ENCODE measurements at places on chromosomes 11 and 22.

DNA sequence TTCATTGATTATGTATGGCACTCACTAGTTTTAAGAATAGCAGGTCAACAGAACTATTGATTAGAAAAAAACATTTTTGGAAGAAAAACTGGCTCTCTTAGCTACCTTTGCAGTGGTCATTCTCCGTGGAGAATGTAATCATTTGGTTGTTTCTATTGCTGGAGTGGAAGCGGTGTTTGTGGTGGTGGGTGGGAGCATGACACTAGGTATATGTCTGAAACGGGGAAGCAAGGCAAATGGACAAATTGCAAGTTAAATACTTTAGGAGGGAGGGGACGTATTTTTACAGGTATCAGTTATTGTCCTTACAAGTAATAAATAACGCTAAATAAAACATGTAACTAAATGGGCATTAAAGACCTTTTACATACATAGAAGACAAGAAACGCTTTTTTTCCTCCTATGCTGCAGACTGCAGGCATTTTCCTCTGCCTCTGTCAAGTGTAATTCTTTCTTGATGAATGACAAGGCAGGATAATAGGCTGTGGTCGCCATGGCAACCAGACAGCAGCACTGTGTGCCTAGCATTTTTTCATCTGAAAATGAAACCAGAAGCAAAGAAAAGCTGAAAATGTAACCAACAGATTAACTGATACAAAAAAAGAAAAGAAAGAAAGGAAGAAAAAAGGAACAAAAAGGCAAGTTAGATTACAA, 46.2 kb downstream of the BLID start:
- H3K27me3 ChIP-seq, result no peaks in the 10 kb centered on the region
- no peak for DNase-seq
- H3K27ac ChIP-seq, result no peak overlapping the region
- H3K4me3 ChIP-seq, result no peak overlapping the region
- no peaks in the 10 kb centered on the region for H3K4me1 ChIP-seq
- no peaks in the 10 kb centered on the region for H3K36me3 ChIP-seq

DNA sequence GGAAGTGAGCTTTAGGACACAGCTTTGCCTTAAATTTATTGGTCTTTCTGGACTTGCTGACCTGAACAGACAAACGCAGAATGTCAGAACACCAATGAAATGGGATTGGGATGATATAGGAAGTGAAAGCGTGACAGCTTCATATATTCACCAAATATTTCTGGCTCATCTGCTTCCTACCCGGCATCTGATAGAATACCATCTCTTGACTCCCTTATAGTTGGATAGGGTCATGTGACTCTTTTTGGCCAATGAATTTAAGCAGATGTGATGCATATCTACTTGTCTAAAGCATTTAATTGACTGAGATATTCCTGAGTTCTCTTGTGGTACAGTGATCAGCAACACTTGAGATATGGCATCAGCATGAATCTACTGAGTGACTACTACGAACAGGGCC, 2.5 kb upstream of the CAPRIN1 start:
- H3K4me3 ChIP-seq, result no peak overlapping the region
- H3K36me3 ChIP-seq, result no peaks in the 10 kb centered on the region
- peaks cover 9% of the 10 kb centered on the region for H3K4me1 ChIP-seq
- no peaks in the 10 kb centered on the region for H3K27me3 ChIP-seq
- no peak for DNase-seq

- peaks cover 5% of the 10 kb centered on the region for H3K4me1 ChIP-seq
- no peak overlapping the region for H3K4me3 ChIP-seq
- H3K27ac ChIP-seq, result no peak overlapping the region
- no peak for DNase-seq
Measured at GRCh38 chr11:35393098-35393497, 26.3 kb downstream of the SLC1A2 start.

DNA sequence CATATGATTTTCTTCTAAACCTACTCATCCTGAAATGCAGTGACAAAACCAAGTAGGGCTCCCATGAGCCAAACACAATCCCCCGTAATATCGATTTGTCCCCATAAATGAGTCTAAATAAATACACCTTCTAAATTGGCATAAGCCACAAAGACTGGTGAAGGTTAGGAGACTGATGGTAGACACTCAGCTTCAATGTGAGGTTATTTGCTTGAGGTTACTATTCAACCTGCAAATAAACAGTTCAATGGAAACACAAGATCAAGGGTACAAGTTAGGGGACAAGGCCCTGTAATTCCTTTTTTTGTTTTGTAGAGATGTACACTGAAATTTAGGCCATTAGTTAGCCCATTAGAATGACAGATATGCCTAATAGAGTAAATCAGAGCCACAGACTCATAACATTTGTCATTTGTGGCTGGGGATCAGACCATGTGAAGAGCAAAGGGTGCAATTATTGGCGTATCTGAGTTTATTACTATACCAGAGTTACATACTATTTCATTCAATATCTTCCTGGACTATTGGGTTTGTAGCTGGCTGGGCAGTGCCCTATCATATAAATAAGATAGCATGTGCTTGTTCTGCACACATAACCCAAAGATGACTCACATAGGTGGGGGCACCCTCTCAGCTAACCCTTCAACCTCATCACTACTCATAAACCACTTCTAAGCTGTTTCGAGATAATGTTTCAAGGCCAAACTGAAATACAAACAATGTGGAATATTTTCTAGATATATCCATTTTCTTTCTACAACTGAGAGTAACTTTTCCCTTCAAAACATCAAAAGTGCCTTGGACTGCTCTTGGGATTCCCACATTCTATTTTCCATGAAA, 695.3 kb downstream of the KCNA4 start:
- H3K27me3 ChIP-seq, result no peaks in the 10 kb centered on the region
- no peak overlapping the region for H3K4me3 ChIP-seq
- H3K36me3 ChIP-seq, result no peaks in the 10 kb centered on the region
- no peak for DNase-seq
- H3K27ac ChIP-seq, result no peak overlapping the region
- no peaks in the 10 kb centered on the region for H3K4me1 ChIP-seq

DNA sequence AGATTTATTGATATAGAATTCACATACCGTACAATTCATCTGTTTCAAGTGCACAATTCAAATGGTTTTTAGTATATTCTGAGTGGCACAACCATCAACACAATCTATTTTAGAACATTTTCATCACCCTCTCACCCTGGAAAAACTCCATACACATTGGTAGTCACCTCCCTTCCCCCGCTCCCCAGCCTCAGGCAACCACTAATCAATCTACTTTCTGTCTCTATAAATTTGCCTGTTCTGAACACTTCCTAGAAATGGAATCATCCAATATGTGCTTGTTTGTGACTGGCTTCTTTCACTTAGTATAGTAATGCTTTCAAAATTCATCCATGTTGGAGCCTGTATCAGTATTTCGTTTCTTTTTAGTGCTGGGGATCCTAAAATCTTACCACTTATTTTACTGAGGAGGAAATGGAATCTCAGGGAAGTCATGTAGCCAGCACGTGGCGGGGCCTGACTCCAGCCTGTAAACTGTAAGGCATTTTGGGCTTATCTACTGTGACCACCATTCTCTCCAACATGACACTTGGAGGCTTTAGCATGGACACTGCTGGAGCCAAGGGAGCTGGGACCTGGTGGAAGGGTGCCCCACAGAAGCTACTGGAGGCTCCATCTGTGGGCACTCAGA, 905 bp upstream of the UCP3 start:
- no peak for DNase-seq
- peak overlapping the region; percentile 81 for H3K27ac ChIP-seq
- H3K4me1 ChIP-seq, result peaks cover 79% of the 10 kb centered on the region
- H3K27me3 ChIP-seq, result no peaks in the 10 kb centered on the region
- no peaks in the 10 kb centered on the region for H3K36me3 ChIP-seq

DNA sequence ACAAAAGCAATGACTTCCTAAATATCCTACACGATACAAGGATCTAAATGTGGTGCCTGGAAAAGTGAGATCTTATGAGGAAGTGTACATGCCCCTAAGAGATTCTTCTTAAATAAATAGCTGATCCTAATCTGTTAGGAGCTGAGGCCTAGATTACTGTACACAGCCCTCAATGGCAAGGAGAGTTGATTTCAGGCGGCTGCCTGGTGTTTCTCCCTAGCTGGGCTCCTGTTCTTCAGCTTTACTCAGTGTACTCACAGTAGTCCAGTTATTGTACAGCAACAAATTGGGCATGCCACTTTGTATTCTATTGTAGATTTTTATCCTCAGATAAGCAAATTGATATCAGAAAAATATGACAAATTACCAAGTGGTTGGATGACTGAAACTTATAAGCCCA, 358.2 kb upstream of the PDGFD start:
- no peak for DNase-seq
- no peaks in the 10 kb centered on the region for H3K36me3 ChIP-seq
- no peak overlapping the region for H3K4me3 ChIP-seq
- no peak overlapping the region for H3K27ac ChIP-seq

GRCh38 chr22:44753189-44754042, 1.0 kb downstream of the ARHGAP8 start:
- no peaks in the 10 kb centered on the region for H3K36me3 ChIP-seq
- no peaks in the 10 kb centered on the region for H3K4me1 ChIP-seq
- no peak overlapping the region for H3K27ac ChIP-seq
- no peak overlapping the region for H3K4me3 ChIP-seq
- peaks cover 17% of the 10 kb centered on the region for H3K27me3 ChIP-seq

- no peak overlapping the region for H3K4me3 ChIP-seq
- no peak overlapping the region for H3K27ac ChIP-seq
- no peaks in the 10 kb centered on the region for H3K36me3 ChIP-seq
- H3K4me1 ChIP-seq, result no peaks in the 10 kb centered on the region
Measured at GRCh38 chr11:41845066-41845465, 385.6 kb upstream of the LRRC4C start.

DNA sequence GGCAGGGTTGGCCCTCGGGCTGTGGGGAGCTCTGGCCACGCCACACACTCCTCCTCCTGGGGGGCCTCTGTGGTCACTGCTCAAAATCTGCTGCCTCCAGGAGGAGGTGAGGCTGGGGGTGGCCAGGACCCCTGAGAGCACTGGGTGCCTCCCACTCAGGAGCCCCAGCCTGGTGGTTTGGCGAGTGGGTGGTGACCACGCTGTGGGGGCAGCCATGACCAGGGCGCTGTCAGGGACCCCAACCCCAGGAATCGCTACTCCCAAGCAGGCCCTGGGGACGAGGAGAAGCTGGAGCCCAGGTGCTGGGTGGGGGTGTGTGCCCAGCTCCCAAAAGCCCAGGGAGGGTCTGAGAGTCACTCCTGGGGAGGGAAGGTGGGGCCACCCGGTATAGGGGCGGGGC, 30.1 kb downstream of the TSPAN4 start:
- no peaks in the 10 kb centered on the region for H3K4me1 ChIP-seq
- H3K27me3 ChIP-seq, result no peaks in the 10 kb centered on the region
- H3K27ac ChIP-seq, result no peak overlapping the region

DNA sequence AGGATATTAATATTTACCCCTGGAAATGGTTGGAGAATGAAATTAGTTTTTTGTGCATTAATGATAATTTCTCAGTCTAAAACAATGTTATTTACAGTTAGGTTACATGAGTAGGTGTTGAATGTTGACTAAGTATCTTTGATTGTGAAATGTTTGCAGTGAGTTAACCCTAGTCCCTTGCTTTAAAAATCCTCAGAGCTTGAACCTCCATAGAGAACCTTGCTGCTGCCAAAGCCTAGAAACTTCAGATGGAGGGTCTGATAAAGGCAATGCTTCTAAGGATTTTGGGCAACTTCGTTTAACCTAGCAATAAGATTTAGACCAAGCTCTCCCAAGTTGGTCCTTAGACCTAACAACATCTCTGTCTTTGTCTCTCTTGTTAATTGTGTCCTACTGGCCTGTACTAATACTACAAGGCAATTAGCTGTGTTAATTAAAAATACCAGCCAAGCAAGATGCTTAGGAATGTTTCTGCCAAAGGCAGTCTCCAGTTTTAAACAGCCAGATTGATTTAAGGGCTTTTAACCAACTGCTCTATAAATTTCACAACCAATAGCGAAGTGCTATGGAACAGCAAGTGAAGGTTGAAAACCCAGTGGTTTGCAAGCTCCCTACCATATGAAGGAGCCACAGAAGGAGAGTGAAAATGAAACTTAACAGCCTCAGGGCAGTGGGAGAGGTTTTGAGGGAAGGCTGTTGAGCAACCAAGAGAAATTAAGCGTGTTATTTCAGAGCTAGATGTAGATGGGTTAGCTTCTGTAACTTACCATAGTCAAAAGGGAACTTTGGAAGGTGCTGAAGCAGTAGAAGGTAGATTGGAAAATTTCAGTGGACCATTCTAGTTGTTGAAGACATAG, 295.9 kb upstream of the ANO5 start:
- DNase-seq, result no peak
- H3K27me3 ChIP-seq, result no peaks in the 10 kb centered on the region
- H3K36me3 ChIP-seq, result no peaks in the 10 kb centered on the region
- H3K4me1 ChIP-seq, result no peaks in the 10 kb centered on the region
